ENCODE measurements at places on chromosomes 13 and 19. TPM values are rescaled to one million over a fixed set of nuclear protein-coding genes. Genes with fewer than 3 reads are reported as not detected.

The ZBTB45 gene
- 3.3 TPM for total RNA-seq

The ZNF841 gene
- 22.7 TPM for total RNA-seq

The CLEC4M gene
- 0.80 TPM for total RNA-seq

The FFAR2 gene
- total RNA-seq: 0.20 TPM

The ERICH4 gene
- 2.3 TPM for total RNA-seq

The CBLC gene
- total RNA-seq: 28.3 TPM

The ATP4A gene
- total RNA-seq: 5.0 TPM

The ALOX5AP gene
- total RNA-seq: 3.3 TPM

The CGB7 gene
- total RNA-seq: 0.76 TPM

The GAS6 gene
- 62.5 TPM for total RNA-seq

The KLF1 gene
- total RNA-seq: 0.37 TPM

The EML2 gene
- 9.1 TPM for total RNA-seq

The SBSN gene
- not detected for total RNA-seq

The MEDAG gene
- total RNA-seq: not detected

The CEACAM7 gene
- total RNA-seq: 6.3 TPM

The CLEC17A gene
- total RNA-seq: not detected

The CFAP97D2 gene
- not detected for total RNA-seq

The LPAR6 gene
- total RNA-seq: 25.4 TPM

The ZNF44 gene
- 10.9 TPM for total RNA-seq

The FAM187B gene
- total RNA-seq: 0.56 TPM

The CPB2 gene
- 54.6 TPM for total RNA-seq

The TSHZ3 gene
- 5.7 TPM for total RNA-seq

The DHDH gene
- total RNA-seq: 0.72 TPM

The LGALS14 gene
- total RNA-seq: 1.2 TPM

The EGLN2 gene
- total RNA-seq: 88.4 TPM

The TRAPPC2B gene
- total RNA-seq: 19.8 TPM

The RNF17 gene
- total RNA-seq: not detected

The HSH2D gene
- 4.0 TPM for total RNA-seq

The TNFRSF19 gene
- 22.7 TPM for total RNA-seq

The CATSPERD gene
- total RNA-seq: not detected

The ZNF283 gene
- total RNA-seq: 10.7 TPM

The CAMSAP3 gene
- 15.1 TPM for total RNA-seq

The ZNF723 gene
- total RNA-seq: not detected

The STAP2 gene
- total RNA-seq: 27.5 TPM

The ACTMAP gene
- 3.8 TPM for total RNA-seq

The ZNF177 gene
- 5.2 TPM for total RNA-seq

The IL11 gene
- 4.4 TPM for total RNA-seq

The MIR17HG gene
- 8.4 TPM for total RNA-seq

The ZNF45 gene
- 10.6 TPM for total RNA-seq

The C19orf18 gene
- total RNA-seq: not detected

The RAB20 gene
- total RNA-seq: 37.4 TPM

The ZNF583 gene
- 11.8 TPM for total RNA-seq

The KCNC3 gene
- total RNA-seq: 0.24 TPM

The CEACAM8 gene
- 0.08 TPM for total RNA-seq

The ZFP14 gene
- total RNA-seq: 7.0 TPM

The OR4F17 gene
- not detected for total RNA-seq

The CD209 gene
- not detected for total RNA-seq

Data from hepatocyte (in vitro differentiated cells).